ENCODE measurements at places on chromosomes 2 and 18.

- DNase-seq: no peak
These were observed 23.4 kb upstream of the FAM110C start for GRCh38 chr2:69366-70344.

DNA sequence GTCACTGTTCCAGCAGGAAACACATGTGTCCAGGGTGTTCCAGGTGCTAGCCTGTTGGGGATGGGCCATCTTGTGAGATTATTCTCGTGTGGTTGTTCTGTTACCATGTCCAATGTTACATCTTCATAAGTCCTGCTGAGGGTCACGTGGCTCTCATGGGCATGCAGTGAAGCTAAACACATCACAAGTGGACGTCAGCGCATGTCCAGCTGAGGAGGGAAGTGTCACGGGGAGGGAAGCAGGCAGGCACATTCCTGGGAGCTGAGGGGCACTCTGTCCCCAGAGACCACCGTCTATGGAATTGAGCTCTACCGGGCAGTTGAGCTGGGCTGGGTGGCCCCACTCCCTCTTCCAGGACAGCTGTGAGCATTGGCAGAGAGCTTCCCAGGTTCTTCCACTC, 155.3 kb upstream of the TWIST2 start:
- no peak for DNase-seq

- no peak for DNase-seq
These were observed 76.5 kb upstream of the DSG1 start for GRCh38 chr18:31241425-31241824.

GRCh38 chr2:25589676-25590205, 83.6 kb downstream of the DTNB start:
- no peak for DNase-seq

All from IMR-90 (cell line).